Activated CD4-positive, CD25-positive, alpha-beta regulatory T cell (primary cell): ENCODE measurements at places on chromosomes 11 and 22.

- DNase-seq: no peak
Observed at GRCh38 chr22:20009582-20010306, 6.9 kb downstream of the ARVCF start.

GRCh38 chr11:128720522-128720985 is 26.7 kb downstream of the FLI1 start:
- DNase-seq: no peak

DNA sequence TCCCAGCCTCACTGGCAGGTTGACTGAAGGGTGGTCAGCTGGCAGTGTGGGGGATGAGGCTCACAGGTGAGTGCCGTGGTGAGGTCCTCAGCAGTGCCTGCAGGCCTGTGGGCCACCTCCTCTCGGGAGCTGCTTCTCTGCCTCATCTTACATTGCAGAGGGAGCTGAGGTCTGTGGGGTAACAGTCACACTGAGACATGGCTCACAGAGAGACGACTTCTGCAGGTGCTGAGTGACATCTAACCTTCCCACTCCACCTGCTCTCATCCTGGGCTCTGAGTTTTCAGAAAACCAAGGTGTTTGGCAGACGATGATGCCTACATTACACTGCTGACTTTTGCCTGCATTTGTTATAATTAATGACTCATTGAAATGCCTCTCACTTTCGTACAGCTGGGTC is 8.8 kb upstream of the SLC5A1 start:
- no peak for DNase-seq

DNA sequence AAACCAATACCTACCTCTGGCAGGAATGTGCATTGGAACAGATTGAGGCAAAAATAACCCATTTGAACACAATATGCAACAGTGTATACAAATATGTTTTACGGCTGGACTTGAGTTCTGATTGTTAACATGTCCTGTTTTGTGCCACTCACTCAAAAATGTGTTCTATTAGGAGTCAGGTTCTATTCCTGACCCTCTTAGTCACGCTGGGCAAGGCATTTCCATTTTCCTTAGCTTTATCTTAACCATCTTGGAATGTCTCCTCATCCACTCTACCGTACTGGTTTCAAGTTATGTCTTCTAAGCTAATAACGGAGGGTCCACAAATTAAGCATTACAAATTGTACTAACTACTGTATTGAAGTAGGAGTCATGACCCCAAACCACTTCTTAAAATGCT is 78.6 kb downstream of the MAML2 start:
- no peak for DNase-seq

DNA sequence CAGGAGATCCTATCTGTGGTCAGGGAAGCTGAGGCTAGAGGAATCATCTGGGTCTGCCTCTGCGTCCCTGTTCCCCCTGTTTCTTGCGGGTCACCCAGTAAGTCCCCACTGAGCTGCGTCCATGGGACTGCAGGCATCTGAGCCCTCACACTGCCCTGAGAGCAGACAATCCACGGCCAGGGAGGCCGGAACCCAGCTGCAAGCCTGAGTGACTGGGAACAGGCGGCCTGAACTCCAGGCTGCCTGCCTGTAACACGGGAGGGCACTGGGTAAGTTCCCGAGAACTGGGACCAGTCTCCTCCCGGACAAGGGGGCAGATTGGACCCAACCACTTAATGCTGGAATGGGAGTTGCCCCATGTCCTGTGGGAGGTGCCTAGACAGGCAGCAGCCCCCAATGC is 727.4 kb downstream of the BRD1 start:
- DNase-seq: no peak

- no peak for DNase-seq
Observed at GRCh38 chr11:73028611-73029010, 113.5 kb downstream of the FCHSD2 start.

GRCh38 chr11:110892741-110893285 is 180.6 kb upstream of the ARHGAP20 start:
- no peak for DNase-seq

DNA sequence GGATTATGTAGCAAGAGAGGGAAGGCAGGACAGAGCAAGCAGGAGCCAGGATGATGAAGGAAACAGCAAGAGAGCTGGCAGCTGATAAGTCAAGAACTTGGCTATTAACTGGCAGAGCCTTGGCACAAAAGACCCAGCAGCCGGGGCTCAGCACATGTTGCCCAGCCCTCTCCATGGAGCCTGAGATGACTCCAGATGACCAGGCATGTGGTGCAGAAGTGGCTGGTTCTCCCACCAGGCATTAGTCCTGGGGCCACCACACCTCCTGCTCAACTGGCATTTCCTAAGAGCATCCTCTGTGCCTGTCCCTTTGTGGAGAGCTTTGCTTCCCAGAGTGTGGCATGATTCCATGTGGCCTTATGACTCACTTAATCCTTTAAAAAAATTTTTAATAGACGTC is 522.6 kb downstream of the MN1 start:
- no peak for DNase-seq

GRCh38 chr11:115525531-115526006 is 21.4 kb upstream of the CADM1 start:
- DNase-seq: no peak

GRCh38 chr11:125114518-125114917 is 3.1 kb upstream of the TMEM218 start:
- no peak for DNase-seq

DNA sequence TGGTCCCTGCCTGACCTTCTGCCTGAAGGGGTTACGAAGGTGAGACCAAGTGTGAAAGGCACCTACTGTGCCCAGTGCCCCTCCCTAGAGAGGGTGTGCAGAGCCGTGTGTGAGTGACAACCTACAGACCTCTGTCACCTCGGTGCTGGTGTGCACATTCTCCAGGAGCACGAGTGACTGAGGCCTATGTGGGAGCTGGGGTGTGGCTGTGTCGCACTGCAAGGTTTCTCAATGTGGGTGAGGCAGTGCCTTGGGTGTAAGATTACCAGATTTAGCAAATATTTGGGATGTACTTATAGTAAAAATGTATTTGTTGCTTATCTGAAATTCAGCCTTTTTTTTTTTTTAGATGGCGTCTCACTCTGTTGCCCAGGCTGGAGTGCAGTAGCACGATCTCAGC is 5.6 kb downstream of the STARD10 start:
- DNase-seq: no peak

DNA sequence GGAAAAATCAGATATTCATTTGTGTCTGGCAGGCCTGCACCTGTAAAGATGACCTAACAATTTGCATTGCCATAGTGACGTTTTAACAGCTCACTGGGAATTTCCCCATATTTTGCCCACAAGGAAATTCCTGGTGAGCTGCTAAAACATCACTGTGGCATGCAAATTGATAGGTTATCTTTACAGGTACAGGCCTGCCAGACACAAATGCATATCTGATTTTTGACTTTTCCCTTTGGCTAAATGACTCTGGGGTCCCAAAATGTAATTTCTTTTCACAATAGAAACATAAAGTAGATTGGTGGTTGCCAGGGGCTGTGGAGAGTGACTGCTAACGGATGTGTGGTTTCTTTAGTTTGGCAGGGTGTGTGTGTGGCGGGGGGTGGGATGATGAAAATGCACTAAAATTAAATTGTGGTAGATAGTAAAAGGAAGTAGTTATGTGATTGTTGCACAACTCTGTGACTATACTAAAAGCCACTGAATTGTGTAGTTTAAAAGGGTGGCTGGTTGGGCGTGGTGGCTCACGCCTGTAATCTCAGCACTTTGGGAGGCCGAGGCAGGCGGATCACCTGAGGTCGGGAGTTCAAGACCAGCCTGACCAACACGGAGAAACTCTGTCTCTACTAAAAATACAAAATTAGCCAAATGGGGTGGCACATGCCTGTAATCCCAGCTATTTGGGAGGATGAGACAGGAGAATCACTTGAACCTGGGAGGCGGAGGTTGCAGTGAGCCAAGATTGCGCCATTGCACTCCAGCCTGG is 18.5 kb upstream of the FEZ1 start:
- DNase-seq: no peak

DNA sequence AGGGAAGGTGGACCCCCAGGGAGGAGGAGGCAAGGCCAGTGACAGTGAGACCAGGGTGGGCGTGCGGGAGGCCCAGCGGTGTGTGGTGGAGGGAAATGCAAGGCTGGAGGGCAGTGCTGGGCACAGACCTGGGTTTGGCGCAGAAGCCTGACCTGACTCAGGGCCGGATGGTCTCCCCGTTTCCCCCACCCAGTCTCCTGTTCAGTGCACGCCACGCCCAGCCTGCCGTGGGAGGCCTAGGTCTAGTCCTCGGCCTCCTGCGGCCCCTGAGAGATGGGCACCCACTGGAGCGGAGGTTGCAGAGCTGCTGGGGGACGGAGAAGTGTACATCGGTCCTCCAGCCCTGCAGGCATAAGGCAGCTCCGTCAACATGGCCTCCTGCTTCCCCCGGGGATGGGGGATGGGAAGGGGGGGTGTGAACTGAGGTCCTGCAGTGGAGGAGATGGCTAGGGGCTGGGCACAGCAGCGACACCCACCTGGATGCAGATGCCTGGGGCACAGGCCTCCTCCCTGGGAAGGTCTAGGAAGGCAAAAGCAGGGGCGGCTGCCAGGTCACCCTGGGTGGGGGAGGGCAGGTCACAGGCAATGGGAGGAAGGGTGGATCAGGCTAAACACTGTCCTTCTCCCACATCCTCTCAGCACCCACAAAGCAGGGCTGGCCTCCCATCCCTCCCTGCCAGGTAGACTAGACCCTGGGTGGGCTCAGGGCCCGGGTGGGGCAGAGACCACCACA is 15.9 kb downstream of the IL17REL start:
- no peak for DNase-seq

DNA sequence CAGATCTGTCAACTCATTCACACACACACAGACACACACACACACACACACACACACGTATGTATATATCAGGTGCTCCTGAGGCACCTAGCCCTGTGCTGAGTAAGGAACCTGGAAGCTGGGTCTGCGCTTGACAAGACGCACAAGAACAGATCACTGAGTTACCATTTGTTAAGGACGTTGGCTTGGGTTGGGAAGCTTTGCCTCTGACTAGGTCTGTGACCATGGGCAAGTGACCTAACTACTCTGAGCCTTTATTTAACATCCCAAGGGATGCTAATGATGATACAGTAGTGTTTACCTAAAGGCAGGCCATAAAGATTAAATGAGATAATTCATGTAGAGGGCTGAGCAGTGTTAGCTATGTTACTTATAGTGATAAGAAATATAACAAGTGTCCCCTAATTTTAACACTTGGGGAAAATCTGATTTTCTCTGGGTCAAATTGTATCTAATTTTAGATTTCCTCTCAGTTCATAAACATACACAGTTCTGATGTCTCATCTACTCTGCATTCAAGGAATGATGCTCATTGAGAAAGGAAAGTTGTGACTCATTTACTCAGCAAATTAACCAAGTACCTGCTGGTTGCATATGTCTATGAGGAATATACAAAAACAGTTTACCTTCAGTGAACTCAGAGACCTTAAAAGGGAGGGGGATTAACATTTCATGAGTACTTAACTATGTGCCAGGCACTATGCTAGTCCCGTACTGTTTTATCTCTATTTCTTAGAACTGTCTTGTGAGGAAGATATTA is 13.6 kb downstream of the RNF185 start:
- no peak for DNase-seq

DNA sequence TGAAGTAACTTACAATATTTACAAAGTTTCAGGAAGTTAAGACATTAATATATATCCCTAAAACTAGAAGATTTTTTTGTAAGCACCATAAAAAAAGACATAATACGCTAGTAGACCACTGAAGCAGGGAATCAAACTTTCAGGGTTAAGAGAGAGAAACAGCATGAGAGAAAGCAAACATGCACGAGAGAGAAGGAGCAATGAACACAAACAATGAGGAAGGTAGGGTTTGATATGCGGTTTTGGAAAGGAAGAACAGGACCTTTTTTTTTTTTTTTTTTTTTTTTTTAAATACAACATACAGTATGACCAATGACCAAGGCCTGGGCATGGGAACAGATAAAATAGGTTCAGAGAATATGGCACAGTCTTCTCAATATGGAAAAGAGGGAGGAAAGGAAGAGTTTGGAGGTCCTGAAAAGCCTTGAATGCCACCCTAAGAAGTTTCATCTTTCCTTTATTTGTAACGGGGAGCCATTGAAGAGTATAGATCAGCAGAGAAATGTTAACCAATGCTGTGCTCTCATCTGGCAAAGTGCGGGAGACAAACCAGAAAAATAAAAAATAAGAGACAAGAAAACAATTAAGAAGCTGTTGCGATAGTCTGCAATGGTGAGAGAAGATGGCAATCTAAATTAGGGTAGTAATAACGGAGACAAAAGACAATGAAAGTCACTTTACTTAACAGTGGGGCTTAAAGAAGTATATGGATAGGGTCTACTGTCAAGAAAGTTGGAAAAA is 101.0 kb downstream of the USP35 start:
- DNase-seq: no peak

DNA sequence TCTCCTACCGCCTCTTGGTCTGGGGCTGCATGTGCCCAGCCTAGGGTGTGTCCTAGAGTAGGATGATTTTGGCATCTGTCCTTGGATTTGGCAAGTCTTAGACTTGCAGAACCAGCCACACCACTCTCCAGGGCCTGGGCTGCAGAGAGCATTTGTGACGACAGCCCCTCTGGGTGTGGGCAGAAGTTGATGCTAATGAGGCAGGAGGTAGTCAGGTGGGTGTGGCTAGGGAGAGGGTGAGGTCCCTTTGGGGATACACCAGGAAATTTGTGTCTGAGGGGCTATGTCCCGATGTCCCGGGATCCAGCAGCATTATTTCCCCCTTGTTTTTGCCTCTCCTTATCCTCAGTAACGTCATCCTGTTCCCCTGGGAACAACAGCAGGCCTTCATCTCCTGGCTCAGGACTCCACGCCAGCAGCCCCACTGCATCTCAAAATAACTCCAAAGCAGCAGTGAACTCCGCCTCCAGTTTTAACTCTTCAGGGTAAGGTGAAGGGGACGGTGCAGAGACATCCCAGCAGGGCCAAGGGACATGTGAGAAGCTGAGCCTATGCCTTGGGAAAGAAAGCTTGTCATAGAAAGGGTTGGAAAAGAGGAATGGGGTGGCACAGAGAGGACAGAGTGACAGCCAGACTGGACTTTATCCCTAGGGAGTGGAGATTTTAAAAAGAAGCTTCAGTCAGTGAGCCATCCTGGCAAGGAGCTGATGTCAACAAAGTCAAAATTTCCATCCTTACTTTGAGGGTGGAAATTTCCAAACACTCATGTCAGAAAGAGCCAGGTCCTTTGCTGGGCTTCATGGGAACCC is 8.0 kb upstream of the TLCD5 start:
- no peak for DNase-seq

GRCh38 chr11:5242208-5242607 is 7.4 kb downstream of the HBG1 start:
- DNase-seq: no peak

- DNase-seq: no peak
Observed at GRCh38 chr11:68353118-68353517, 40.7 kb downstream of the LRP5 start.

GRCh38 chr22:37608477-37609239 is at the start of gene GGA1:
Gene GGA1 (plus strand): TSS chr22:37608834. CDS start chr22:37608861, 27 bp downstream.
- peak; percentile 89 for DNase-seq

DNA sequence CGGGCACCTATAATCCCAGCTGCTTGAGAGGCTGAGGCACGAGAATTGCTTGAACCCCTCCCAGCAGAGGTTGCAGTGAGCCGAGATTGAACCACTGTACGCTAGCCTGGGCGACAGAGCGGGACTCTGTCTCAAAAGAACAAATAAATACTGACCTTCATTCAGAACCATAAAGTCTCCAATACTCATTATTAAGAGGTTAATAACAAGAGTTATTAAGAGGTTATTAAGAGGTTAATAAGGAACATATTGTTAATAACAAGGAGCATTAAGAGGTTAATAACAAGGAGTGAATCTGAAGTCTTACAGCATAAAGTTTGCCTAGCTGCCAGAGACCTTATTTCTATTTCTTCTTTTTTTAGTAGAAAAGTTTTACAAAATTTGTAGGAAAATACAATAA is 7.6 kb downstream of the CELF1 start:
- no peak for DNase-seq
